ENCODE measurements at places on chromosomes 7 and 10.

- DNase-seq = no peak
Measured at GRCh38 chr7:103987451-103987850, 2.0 kb downstream of the RELN start.

- no peak for DNase-seq
Measured at GRCh38 chr10:64037071-64037661, 516.0 kb downstream of the REEP3 start.

GRCh38 chr10:11042357-11042756 is 24.7 kb downstream of the CELF2 start:
- no peak for DNase-seq

DNA sequence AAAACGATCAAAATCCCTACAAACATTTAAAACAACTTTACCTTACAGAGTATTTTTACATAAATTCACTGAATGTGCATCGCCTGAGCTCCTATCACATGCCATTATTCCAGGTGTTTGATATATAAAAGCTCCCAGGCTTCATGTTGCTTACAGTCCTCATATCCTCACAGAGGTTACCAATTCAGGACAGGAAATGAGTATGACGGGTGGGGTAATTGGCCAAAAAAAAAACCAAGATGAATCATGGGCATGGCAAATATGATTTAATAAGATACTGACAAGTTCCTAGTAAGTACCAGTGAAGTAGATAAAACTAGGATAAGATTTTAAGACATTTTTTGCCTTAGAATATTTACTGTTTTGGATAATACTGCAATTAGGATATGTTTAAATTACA is 135.8 kb downstream of the KMT2E start:
- DNase-seq = no peak

GRCh38 chr7:66921918-66922486 is 977 bp downstream of the TMEM248 start:
- peak; percentile 10 for DNase-seq

- DNase-seq = no peak
Measured at GRCh38 chr7:75946207-75946855, 31.4 kb downstream of the POR start.

- no peak for DNase-seq
Measured at GRCh38 chr7:122975341-122975740, 20.2 kb downstream of the TAS2R16 start.

DNA sequence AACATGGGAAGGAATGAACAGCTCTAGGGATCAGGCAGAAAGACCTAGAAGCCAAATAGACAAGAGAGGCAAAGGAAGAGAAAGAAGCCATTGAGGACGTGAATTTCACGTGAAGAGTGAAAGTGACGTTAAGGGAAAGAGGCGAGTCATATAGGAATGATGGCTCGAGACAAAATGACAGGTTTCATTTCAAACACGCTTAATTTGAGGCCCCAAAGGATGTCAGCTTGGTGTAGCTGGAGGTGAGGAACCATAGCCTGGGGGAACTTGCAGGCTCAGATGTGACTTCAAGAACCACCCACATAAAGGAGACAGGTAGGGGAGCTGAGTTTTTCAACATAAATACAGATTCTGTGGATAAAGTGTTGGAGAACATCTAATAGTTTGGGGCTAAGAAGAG is 84.3 kb upstream of the ATP6V0A4 start:
- DNase-seq = no peak

DNA sequence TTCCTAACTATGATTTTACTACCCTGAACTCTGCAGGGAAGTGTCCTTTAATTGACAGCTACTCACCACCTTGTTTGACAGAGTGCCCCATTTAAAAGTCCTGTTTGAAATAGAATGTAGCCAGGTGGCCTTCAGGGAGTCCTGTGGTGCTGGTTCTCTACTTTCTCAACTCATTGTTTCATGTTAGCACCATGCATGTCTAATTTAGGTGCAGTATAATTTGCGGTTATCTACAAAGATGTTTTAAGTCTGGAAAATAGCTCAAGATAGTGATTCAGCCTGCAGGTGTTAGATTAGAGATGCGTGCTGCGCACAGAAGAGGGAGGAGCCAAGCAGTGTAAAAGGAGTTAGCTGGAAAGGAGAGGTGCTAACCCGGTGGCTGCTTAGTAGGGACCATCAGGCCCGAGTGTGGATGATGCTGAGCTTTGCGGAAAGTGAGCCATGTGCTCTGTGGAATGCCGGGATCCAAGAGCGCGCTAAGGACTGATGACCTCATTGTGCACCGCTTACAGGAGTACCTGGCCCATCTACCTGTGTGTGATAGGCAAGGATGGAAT is 1.2 kb downstream of the CCM2 start:
- peak; percentile 56 for DNase-seq

DNA sequence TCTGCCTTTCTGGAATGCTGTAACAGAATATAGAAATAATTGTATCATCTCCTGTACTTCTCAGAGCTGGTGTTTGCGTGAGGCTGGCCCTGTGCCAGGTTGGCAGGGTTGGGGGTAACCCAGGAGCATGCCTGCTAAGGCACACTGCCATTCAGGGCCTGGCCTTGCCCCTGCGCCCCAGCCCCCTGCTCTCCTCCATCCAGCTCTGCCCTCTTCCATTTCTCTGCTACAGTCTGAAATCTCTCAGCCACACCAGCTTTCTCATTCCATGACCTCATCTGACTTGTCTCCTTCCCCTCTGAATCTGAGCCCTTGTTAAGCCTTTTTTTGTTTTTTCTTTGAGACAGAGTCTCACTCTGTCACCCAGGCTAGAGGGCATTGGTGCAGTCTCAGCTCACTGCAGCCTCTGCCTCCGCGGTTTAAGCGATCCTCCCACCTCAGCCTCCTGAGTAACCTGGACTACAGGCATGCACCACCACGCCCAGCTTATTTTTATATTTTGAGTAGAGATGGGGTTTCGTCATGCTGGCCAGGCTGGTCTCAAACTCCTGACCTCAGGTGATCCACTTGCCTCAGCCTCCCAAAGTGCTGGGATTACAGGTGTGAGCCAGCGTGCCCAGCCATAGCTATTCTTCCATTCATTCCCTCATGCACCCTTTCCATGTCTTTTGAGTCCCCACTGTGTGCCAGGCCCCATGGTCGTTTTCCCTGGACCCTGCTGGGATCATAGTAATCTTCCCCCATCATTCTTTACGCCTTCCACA is 206.8 kb downstream of the CUX1 start:
- no peak for DNase-seq

DNA sequence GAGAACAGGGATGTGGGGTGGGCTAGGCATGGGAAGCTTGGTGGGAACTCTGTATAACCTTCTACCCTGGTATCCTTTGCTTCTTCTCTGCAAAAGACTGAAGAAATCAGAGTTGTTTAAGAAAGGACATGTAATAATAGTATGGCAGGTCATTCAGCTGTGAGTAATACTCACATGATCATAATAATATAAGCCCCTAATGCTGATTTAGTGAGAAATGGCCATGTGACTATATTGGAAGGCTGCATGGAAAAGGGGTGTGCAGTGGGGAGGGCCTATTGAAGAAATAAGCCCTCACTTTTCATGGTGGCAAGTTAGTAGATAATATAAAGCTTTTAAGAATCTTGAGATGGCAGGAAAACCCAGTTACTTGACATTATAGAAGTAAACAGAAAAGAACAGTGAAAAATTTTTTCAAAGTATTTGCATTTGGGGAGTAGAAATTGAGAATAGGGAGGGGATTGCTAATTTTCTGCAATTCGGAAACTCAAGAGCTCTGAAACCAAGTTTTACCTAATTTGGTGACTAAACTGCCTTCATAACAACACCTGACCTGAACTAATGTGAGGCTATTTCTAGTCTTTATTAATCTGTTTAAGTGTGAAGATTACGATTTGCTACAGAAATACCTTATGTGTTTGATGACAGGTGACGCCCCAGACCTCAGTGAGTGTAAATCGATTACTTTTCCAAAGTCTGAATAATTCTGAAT is 44.4 kb downstream of the ATXN7L1 start:
- no peak for DNase-seq

GRCh38 chr10:86659721-86660453 is 5.5 kb downstream of the OPN4 start:
- DNase-seq = no peak

DNA sequence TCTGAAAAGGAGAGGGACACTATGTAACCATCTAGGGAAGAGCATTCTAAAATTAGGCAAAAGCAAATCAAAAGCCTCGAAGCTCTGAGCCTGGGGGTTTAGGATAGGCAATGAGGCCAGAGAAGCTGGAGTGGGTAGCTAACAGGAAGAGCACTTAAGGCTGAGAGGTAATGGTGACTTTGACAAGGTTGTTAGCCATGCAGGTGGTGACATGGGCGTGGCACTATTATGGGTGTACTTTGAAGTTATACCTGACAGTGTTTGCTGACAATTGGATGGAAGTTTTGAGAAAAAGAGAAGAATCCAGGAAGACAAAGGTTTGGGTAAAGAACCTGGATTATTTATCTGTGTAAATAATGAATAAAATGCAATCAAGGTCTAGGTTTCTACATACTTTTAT is 383.0 kb upstream of the SEMA3C start:
- DNase-seq = no peak

- no peak for DNase-seq
Measured at GRCh38 chr7:135377171-135377570, 132.7 kb downstream of the CNOT4 start.

- no peak for DNase-seq
Measured at GRCh38 chr7:74606909-74607510, 50.5 kb upstream of the GTF2I start.

DNA sequence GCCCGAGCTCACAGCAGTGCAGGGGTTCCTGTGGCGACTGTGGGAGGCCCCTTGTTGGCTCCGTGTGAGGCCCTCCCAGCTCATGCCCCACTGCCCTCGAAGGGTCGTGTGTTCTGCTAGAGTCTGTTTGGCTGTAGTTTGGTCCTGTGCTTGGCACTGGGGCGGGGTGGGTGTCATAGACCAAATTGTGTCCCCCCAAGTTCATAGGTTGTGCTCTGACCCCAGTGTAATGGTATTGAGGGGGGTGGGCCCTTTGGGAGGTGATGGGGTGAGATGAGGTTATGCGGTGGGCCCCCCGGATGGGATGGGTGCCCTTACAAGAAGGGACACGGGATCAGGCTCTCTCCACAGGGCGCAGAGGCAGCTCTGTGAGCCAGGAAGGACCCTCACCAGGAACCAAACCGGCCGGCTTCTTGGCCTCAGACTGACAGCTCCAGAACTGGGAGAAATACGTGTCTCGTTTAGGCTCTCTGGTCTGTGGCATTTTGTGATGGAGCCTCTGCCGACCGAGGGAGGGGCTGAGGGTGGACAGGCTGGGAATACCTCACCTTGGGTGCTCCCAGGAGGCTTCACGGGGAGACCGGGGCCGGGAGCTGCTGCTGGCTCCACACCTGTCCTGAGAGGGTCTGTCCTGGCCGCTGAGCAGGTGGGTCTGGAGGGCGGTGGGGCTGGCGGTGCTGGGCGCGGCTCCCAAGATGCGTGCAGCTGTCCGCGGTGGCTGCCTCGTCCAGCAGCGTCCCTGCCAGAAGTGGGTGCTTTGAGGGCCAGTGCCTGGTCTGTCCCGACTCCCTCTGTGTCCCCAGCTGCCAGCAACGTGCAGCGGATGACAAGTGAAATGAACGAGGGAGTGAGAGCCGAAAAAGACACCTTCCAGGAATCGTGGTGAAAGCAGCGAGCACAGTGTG is 89.4 kb downstream of the INPP5A start:
- no peak for DNase-seq

GRCh38 chr10:73517166-73517888 is 21.5 kb upstream of the PPP3CB start:
- no peak for DNase-seq
